ENCODE measurements at places on chromosomes 6 and 20. TPM values are rescaled to one million over a fixed set of nuclear protein-coding genes. Genes with fewer than 3 reads are reported as not detected.

GRCh38 chr6:145044641-145045246, 690.6 kb downstream of the EPM2A start:
- no peak for DNase-seq

- DNase-seq, result no peak
Observed at GRCh38 chr6:23282252-23283021, 713.1 kb downstream of the HDGFL1 start.

DNA sequence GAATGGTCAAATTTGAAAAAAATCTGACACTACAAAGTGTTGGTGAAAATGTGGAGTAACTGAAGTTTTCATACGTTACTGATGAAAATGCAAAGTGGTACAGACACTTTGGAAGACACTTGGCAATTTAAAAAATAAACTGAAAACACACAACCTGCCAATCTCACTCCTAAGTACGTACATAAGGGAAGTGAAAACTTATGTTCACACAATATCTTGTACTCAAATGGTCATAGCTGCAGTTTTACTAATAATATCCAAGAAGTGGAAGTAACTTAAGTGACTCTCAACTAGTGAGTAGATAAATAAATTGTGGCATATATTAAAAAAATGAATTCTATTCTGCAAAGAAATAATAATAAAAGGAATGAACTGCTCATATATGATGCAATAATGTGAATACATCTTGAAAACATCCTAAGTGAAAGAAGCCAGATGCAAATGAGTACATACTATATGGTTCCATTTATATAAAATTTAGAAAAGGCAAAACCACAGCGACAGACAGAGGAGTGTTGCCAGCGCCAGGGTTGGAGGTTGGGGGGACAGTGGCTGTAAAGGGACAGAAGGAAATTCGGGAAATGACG, 198.2 kb downstream of the ERMARD start:
- DNase-seq, result no peak

DNA sequence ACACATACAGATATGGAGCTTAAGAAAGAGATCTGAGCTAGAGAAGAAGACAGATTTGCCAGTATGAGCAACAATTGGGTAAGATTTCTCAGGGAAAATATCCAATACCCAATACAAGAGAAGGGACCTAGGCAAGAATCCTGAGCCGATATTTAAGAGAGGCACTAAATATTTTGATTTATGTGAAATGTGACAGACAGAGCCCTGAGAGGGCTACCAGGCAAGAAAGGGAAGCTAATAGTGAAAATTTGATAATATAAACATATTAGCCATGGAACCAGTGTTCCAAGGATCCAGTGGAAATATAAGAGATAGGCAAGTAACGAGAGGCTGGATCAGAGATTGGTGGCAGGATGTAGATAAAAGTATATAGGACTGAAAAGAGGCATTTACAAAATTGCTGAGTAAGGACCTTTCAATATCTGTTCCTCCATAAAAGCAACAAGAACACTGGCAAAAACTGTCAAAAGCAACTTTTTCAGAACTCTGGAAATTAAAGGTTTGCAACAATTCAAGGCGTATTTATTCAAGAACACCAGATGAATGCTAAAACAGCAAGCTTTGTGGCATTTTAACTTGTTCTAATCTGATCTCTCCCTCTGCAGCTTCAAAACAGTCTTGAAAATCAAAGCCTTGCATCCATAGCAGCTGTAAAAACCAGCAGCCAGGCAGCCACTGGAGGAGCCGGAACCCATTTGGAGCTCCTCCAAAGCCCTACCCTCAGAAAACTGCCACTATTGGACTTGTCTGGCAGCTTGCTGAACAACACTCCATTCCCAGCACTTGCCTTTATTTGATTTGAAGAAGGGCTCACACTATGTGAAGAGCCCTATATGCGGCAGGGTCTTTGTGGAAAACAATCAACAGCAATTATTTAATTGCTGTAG, 58.8 kb downstream of the REV3L start:
- DNase-seq, result peak; percentile 70

Gene SCAF8
- total RNA-seq, result 88.8 TPM

Gene ARMH2
- total RNA-seq, result not detected
